Regular cardiac myocyte (primary cell): ENCODE measurements at places on chromosomes 6 and 20. TPM values are rescaled to one million over a fixed set of nuclear protein-coding genes. Genes with fewer than 3 reads are reported as not detected.

Gene C20orf144
- total RNA-seq: 0.19 and 0.28 TPM in 2 replicates

Gene MYBL2
- 0.56 and 20.1 TPM in 2 replicates for total RNA-seq

Gene EDN1
- total RNA-seq: 46.8 and 87.4 TPM in 2 replicates

Gene OPN5
- not detected in 2 replicates for total RNA-seq

Gene TRERF1
- 2.0 and 2.9 TPM in 2 replicates for total RNA-seq

Gene GMPR
- total RNA-seq: 7.6 and 8.1 TPM in 2 replicates

Gene ADGB
- total RNA-seq: not detected in 2 replicates

Gene ANKRD66
- total RNA-seq: not detected in 2 replicates

Gene ZC2HC1B
- total RNA-seq: not detected in 2 replicates
